SK-N-MC (cell line): ENCODE measurements at places on chromosomes 16 and 17.

GRCh38 chr17:30291543-30292285, at the start of gene BLMH:
BLMH (minus strand) TSS chr17:30291944; CDS start chr17:30291819, 125 bp downstream.
- DNase-seq, result no peak

DNA sequence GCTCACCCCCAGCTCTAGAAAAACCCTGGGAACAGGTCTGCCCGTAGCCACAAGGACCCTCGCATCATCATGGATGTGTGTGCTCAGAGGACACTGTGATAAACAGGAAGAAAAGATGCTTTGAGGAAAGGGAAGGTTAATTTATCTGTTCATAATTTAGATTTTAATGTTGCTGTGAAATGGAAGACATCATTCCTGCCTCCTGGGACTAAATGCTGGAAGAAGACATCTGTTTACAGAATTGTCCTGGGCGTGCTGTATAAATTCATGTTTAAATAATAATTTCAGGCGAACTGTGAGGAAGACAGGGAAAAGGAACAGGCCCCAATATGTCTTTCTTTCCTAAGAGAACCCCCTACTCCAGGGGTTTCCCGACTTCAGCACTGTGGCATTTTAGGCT, 112.6 kb downstream of the SHISA6 start:
- DNase-seq, result no peak

- DNase-seq, result no peak
Measured at GRCh38 chr16:57704011-57704904, 9.7 kb downstream of the DRC7 start.

GRCh38 chr17:40485851-40486521, 15.4 kb downstream of the TNS4 start:
- DNase-seq, result no peak

DNA sequence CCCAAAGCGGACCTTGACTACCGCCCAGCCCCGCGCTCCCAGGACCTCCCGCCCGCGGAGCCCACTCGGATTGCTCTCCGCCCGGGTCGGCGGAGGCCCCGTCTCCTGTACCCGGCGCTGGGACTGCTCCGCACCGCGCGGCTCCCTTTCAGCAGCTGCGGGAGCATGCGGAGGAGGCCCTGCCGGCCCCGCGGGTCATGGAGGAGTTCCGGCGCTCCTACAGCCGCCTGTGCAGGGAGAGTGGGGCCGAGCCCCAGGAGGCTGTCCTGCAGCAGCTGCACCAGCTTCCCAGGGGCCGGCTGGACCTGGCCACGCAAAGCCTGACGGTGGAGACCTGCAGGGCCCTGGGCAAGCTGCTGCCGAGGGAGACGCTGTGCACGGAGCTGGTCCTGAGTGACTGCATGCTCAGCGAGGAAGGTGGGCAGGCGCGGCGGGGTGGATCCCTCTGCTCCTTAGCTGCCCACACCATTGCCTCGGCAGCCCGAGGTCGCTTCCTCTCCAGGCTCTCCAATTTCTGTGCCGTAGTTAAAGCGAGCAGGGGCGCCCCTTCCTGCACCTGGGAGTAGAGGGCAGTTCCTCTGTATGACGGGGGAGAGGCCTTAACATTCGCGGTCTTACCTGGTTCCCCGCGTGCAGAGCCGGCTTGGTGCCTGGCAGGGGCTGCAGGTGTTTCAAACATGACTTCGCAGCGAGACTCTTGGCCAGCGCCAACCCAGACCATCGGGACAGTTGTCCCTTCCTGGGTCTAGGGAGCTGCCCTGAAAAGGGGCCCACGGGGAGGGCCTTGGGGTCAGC, 539 bp downstream of the LRRC45 start:
- no peak for DNase-seq

GRCh38 chr17:45104029-45104428, 28.3 kb downstream of the PLCD3 start:
- no peak for DNase-seq

DNA sequence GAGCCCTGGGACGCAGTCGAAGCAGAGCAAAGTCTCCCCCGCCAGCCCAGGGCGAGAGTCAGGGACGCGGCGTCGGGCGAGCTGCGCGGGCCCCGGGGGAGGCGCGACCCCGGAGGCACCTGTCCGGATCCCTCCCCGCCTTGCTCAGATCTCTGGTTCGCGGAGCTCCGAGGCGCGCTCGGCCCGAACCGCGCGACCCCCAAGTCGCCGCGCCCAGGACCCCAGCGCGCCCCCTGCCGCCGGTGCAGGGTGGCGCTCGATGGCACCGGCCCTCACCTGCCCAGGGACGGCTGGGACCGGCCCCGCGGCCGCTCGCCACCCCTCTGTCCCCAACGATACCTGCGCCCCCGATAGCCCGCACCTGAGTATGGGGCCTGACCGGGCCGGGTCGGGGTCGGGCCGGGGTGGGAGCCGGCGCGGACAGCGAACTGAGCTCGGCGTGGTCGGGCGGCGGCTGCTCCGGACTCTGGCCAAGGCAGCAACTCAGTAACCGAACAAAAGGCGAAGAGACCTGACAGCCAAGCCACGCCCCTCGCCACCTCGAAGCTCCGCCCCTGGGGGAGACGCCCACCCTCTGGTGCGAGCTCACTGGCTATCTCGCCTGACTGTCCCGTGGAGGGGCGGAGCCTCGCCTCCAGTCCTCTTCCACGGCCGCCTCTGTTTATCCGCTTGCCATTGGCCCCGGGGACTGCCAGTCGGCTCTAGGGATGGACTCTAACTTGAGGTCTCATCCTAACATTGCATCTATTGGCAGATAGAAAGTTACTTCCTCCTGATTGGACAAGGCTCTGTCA, at the start of gene JUP:
Gene JUP (minus strand): TSS at position 485 of the 794 bp plus-strand sequence. CDS start 14,857 bp downstream, outside the sequence.
- DNase-seq, result peak; percentile 91
